A172 (cell line): ENCODE measurements at places on chromosomes 12 and 14.
A peak's percentile ranks its signal among the peaks of the same experiment; 100 is the strongest.

GRCh38 chr14:45891417-45892080 lies 638.5 kb upstream of the MIS18BP1 start:
- DNase-seq: no peak

DNA sequence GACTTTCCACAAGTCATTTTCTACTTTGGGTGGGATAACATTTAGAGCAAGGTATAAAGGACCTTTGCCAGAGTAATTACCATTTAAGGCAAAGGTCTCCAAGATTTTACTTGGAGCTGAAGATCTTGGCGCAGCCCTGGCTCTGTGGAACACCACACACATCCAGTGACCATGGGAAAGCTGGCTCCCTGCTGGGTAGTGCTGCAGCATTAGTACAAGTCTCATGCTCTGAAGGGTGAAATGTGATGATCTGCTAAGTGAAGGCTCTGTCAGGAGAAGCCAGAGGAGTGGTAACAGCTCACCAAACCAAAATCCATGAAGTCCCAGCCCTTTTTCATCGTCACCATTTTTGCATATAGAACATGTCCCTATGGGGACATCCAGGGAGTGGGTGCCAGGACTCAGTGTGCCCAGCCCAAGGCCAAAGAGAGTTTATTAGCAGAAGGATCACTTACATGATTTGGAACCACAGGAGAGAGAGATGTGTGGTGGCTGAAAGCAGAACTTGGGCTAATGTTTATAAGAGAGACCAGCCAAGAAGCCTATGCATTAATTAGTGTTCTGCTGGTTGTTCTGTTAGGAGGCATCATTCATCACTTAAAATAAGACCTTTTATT lies 110.7 kb downstream of the SLC38A6 start:
- no peak for DNase-seq

DNA sequence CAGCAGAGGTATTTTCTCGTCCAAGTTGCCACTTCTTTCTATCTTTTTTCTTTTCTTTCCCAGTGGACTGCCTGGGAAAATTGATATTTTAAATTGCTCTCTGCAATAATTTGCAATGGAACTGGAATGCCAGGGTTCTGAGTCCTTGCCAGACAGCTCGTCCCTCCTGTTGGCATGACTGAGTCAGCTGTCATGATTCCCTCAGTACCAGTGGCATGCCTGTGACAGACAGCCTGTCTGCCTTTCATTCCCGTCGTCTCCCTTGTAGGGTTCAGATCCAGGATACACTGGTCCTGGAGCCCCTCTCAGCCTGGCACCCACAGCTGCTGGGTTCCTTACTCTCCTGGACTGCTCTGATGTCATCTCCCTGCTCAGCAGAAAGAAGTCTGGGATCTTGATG lies 84.8 kb downstream of the PTPN11 start:
- DNase-seq: no peak

GRCh38 chr14:25756876-25757275 lies 706.9 kb upstream of the STXBP6 start:
- no peak for DNase-seq

DNA sequence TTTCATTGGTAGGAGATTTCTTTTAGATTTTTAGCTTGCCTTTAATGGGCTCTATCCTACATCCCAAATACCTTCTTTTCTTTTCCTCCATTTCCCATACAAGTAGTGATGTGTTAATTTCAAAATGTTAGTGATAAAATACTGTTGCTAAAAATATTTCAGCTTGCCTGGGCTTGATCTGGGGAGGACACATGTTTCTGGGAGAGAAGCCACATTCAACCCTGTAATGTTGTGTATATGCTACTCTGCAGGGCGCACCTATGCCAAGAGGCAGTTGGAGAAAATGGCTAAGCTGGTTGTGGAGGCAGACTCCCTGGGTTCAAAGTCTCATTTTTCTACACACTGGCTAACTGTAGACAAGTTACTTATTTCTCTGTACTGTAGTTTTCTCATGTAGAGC lies 26.3 kb downstream of the FLRT2 start:
- no peak for DNase-seq

DNA sequence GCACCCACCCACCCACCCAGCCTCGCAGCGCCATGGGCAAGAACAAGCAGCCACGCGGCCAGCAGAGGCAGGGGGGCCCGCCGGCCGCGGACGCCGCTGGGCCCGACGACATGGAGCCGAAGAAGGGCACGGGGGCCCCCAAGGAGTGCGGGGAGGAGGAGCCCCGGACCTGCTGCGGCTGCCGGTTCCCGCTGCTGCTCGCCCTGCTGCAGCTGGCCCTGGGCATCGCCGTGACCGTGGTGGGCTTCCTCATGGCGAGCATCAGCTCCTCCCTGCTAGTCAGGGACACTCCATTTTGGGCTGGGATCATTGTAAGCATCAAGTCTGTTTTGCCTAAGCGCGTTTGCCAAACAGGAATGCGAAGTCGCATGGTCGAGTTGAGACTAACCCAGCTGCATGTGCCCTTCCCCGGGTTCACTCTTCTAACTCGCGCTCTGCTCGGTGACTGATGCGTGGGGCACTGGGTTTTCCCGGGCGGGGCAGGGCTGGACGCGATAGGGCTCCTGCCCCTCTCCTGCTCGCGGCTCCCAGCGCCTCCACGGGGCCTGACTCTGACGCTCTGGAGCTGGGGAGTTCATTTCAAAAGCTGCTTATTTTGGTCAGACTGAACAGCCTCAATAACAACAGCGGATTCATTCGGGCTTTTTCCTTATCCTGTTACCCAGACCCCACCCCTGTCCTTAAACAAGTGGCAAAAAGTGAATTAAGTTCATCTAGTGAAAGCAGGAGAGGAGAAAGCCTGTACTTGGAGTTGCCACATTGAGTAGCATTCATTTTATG lies 458 bp downstream of the SSPN start:
- DNase-seq: no peak

GRCh38 chr12:65525491-65526141 lies 247.1 kb downstream of the MSRB3 start:
- peak; percentile 35 for DNase-seq

DNA sequence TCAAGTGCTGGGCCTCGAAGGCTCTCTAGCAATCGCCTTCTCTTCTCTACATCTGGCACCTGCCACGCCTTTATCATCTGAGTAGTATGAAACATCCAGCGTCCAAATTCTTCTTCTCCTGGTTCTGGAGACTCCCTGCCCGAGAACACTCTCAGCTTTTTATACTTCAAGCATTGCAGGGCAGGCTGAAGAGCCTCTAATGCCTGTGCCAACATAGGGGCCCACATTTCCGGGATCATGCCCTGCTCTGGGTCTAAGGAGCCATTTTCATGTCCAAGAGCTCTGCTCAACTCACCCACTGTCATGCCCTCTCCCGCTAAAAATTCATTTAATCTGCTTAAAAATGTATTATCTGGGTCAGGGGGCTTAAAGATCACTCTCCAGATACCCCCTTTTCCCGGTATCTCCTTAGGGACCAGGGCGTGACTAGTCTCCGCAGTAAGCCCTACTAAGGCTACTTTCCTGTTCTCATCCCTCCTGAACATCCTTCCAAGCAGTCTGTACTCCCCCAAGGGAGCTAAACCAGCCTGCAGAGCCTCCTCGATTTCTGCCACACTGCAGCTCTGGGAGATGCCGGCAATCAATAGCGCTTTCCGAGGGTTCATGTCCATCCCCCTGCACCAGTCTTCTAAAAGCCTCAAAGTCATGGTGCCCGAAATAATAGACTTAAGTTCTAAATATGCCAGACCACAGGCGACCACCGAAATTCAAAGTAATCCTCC lies 940 bp downstream of the MOAP1 start:
- no peak for DNase-seq

GRCh38 chr14:103581954-103582703 lies 19.4 kb downstream of the COA8 start:
- DNase-seq: no peak

DNA sequence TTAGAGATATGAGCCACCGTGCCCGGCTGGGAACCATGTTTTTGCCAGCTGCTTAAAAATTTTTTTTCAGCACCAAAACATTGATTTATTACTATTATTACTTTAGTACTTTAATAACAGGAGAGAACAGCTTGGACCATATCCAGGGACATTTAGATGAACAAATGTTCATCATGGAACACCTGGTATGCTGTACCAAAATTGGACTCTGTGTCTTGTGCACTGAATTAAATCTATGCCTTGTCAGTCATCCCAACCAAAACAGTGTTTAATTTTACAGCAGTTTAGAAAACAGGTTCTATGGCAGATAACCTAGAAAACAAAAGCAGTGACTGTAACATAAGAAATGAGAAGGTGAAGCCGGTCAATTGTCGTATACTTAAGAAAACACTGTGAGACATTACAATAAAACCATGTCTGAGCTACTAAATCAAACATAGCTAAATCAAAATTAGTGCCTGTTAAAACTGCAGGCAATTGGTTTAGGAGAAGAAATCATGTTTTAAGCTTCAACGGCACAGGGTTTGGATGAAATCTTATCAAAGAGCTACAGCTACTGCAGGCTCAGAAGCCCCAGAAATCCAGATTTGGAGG lies 58.2 kb upstream of the PYGL start:
- no peak for DNase-seq

GRCh38 chr14:95518045-95518751 lies 1.7 kb upstream of the SYNE3 start:
- DNase-seq: peak; percentile 29

GRCh38 chr12:5656836-5657235 lies 224.9 kb downstream of the NTF3 start:
- DNase-seq: no peak

- no peak for DNase-seq
Observed at GRCh38 chr14:73895939-73896338, 9.3 kb downstream of the ZNF410 start.

DNA sequence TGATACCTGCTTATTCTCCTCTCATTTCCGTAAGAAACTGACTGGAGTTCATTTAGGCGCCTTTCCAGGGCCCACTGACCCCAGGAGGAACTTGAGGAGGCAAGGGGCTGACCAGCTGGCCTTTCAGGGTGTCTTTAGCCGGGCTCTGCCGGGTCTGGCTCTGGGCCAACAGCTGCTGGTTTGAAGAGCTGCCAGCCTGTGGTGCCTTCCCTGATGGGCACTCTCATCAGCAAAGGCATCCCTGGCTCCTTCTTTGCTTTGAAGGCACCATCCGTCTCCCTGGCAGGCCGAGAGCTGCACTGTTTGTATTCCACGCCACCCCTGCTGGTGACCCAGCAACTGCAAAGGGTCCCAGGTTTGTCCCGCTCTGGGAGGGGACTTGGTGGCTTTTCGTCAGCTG lies 42.0 kb downstream of the IQSEC3 start:
- peak; percentile 2 for DNase-seq

DNA sequence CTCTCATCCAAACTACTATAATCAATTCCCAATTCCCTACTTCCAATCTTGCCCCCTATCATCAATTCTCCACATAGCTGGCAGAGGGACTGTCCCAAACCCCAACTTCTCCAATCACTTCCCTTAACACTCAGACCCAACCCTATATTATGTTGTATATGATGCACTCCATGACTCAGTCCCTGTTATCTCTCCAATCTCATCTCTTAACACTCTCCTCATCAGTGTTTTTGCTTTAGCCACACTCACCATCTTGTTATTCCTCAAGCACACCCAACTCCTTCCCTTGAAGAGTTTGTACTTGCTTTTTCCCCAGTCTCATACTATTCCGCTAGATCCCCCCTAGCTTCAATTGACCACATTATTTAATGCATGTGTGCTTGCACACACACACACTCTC lies 4.9 kb downstream of the RHOJ start:
- DNase-seq: peak; percentile 4

GRCh38 chr12:65430571-65431306 lies 152.3 kb downstream of the MSRB3 start:
- DNase-seq: peak; percentile 80
